Uterus (tissue), 4 donors: ENCODE measurements at places on chromosomes 6 and 20. TPM values are rescaled to one million over a fixed set of nuclear protein-coding genes. Genes with fewer than 3 reads are reported as not detected.

The FAM209B gene
- not detected for total RNA-seq

DNA sequence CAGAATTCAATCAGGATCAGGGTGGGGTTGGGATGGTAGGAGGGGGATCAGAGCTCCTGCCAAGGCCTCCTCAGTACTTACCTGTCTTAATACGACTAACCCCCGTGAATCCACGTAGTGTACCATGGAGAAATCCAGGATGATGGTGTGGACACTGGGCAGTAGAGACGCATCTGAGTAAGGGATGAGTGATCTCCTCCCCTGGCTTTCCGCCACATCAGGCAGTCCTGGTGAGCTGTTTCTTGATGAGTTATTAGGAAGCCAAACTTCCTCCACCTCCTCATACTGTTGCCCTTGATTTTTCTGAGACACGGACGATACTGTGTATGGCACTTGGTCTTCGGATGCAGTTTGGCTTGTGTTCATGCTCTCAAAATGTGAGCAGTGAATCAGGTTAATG lies 34.2 kb upstream of the SRPK1 start:
- no peaks in the 10 kb centered on the region for H3K4me1 ChIP-seq
- no peak for DNase-seq
- H3K36me3 ChIP-seq, result no peaks in the 10 kb centered on the region
- H3K4me3 ChIP-seq, result no peak overlapping the region

- H3K27ac ChIP-seq, result no peak overlapping the region
- no peak overlapping the region for H3K4me3 ChIP-seq
- no peaks in the 10 kb centered on the region for H3K36me3 ChIP-seq
- no peaks in the 10 kb centered on the region for H3K27me3 ChIP-seq
- no peak for DNase-seq
Measured at GRCh38 chr6:3410385-3411360, 46.2 kb downstream of the SLC22A23 start.

GRCh38 chr6:139239064-139239463 lies 52.7 kb downstream of the TXLNB start:
- peak; percentile 29 for DNase-seq
- H3K27ac ChIP-seq, result peak overlapping the region; percentile 25
- no peaks in the 10 kb centered on the region for H3K36me3 ChIP-seq
- no peak overlapping the region for H3K4me3 ChIP-seq

The TGM2 gene
- 269 TPM for total RNA-seq

The UBE2C gene
- total RNA-seq, result not detected

GRCh38 chr20:52847029-52847660 lies 125.0 kb upstream of the TSHZ2 start:
- no peak overlapping the region for H3K4me3 ChIP-seq
- DNase-seq, result no peak
- H3K27ac ChIP-seq, result no peak overlapping the region
- H3K36me3 ChIP-seq, result no peaks in the 10 kb centered on the region

GRCh38 chr6:35300848-35301247 lies 3.2 kb downstream of the DEF6 start:
- no peaks in the 10 kb centered on the region for H3K36me3 ChIP-seq
- H3K4me3 ChIP-seq, result no peak overlapping the region
- DNase-seq, result no peak
- H3K4me1 ChIP-seq, result no peaks in the 10 kb centered on the region
- H3K27me3 ChIP-seq, result no peaks in the 10 kb centered on the region

- no peak for DNase-seq
- no peaks in the 10 kb centered on the region for H3K27me3 ChIP-seq
- no peak overlapping the region for H3K27ac ChIP-seq
- H3K36me3 ChIP-seq, result no peaks in the 10 kb centered on the region
- H3K4me1 ChIP-seq, result no peaks in the 10 kb centered on the region
Measured at GRCh38 chr20:63885264-63886053, 9.5 kb upstream of the DNAJC5 start.

The WFDC12 gene
- not detected for total RNA-seq

The WFDC2 gene
- total RNA-seq, result 18.3 TPM

DNA sequence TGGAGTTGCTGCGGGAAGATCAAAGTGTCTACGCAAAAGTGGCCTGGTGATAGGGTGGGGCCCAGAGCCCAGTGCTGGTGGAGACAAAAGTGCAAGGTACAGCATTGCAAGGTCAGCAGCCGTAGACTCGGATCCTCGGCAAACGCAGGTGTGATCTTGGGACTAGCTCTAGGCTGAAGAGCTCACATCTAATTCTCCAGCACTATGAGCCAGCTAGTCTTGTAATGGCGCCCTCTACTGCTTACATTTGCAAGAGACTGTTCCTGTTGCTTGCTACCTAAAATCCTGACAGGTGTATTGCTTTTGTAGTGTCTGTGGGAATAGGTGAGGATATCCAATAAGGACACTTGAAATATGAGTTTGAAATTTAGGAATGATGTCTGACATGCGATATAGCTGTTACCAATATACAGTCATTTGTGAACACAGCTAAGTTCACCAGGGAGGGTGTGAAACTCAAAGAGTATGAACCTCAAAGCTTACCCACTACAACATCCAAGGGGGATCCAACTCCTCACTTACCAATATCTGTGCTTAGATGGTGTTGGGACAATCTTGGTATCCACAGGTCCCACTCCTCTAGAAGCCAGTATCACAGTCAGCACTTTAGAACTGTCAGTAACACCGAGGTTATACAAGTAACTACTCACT lies 58.4 kb downstream of the PDE7B start:
- DNase-seq, result no peak
- H3K4me1 ChIP-seq, result no peaks in the 10 kb centered on the region
- no peaks in the 10 kb centered on the region for H3K36me3 ChIP-seq
- H3K4me3 ChIP-seq, result no peak overlapping the region
- no peak overlapping the region for H3K27ac ChIP-seq
- no peaks in the 10 kb centered on the region for H3K27me3 ChIP-seq

- no peaks in the 10 kb centered on the region for H3K4me1 ChIP-seq
- H3K27ac ChIP-seq, result peak overlapping the region; percentile 66
- no peaks in the 10 kb centered on the region for H3K36me3 ChIP-seq
Measured at GRCh38 chr6:168649209-168649608, 208.2 kb downstream of the SMOC2 start.

- H3K27ac ChIP-seq, result no peak overlapping the region
- H3K4me3 ChIP-seq, result no peak overlapping the region
- no peak for DNase-seq
- H3K36me3 ChIP-seq, result no peaks in the 10 kb centered on the region
- no peaks in the 10 kb centered on the region for H3K27me3 ChIP-seq
Measured at GRCh38 chr6:151289399-151290007, 49.7 kb downstream of the AKAP12 start.

DNA sequence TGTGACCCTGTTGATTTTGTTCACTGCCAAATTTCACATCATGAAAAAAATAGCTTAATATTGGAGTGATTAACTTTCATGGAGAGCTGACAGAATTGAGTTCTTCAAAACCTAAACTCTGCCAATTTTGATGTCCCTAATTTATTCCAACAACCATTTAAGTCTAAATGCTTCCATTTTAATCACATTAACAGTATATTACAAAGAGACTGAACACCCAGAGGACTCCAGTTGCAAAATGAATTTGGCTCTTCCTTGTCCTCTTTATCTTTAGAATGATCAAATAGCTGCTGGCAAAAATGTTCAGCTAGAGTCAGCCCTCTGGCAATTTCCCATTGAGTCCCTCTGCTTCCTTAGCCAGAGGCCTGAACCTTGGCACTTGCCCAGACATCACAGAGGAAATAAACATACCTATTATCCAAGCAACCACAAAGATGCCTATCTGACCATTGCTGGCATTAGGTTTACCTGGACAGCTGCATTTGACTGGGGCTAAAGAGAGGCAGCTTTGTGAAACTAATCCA lies 299.0 kb upstream of the STXBP5 start:
- H3K27me3 ChIP-seq, result no peaks in the 10 kb centered on the region
- no peak for DNase-seq
- H3K4me1 ChIP-seq, result no peaks in the 10 kb centered on the region
- H3K4me3 ChIP-seq, result no peak overlapping the region
- H3K27ac ChIP-seq, result no peak overlapping the region

GRCh38 chr6:129893640-129894039 lies 32.5 kb upstream of the TMEM244 start:
- H3K36me3 ChIP-seq, result no peaks in the 10 kb centered on the region
- H3K4me1 ChIP-seq, result no peaks in the 10 kb centered on the region
- no peak overlapping the region for H3K27ac ChIP-seq
- DNase-seq, result no peak

GRCh38 chr6:45422503-45423110 lies 44.9 kb upstream of the SUPT3H start:
- peak overlapping the region; percentile 76 for H3K27ac ChIP-seq
- H3K4me3 ChIP-seq, result peak overlapping the region; percentile 35
- H3K36me3 ChIP-seq, result peaks cover 4% of the 10 kb centered on the region
- DNase-seq, result no peak
- H3K27me3 ChIP-seq, result peaks cover 5% of the 10 kb centered on the region

- H3K36me3 ChIP-seq, result no peaks in the 10 kb centered on the region
- H3K4me3 ChIP-seq, result no peak overlapping the region
- H3K27me3 ChIP-seq, result no peaks in the 10 kb centered on the region
- no peaks in the 10 kb centered on the region for H3K4me1 ChIP-seq
Measured at GRCh38 chr6:117396228-117396627, 29.5 kb downstream of the ROS1 start.

DNA sequence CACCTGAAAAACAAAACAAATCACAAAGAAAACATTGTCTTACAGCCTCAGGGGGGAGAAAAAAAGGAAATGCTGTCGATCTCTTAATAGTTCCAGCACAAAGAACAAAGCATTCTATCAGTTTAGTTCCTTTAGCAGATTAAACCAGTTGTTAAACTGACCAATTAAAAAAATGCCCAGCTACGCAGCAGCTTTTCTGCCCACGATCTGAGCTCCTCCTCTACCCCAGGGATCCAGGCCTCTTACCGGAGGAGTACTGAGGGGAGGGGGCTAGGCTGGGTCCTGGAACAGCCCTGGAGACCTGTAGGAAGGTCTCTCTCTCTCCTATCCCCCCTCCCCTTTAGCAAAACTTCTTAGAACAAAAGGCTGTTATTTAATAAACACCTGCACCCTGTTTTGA lies 13.4 kb downstream of the PTK7 start:
- no peaks in the 10 kb centered on the region for H3K36me3 ChIP-seq
- peak overlapping the region; percentile 83 for H3K27ac ChIP-seq
- H3K27me3 ChIP-seq, result no peaks in the 10 kb centered on the region
- DNase-seq, result no peak
- no peaks in the 10 kb centered on the region for H3K4me1 ChIP-seq

The TMEM244 gene
- total RNA-seq, result not detected

- H3K27ac ChIP-seq, result no peak overlapping the region
- H3K36me3 ChIP-seq, result no peaks in the 10 kb centered on the region
- no peaks in the 10 kb centered on the region for H3K27me3 ChIP-seq
Measured at GRCh38 chr6:24356310-24356973, 1.4 kb downstream of the DCDC2 start.

The F13A1 gene
- 4.1 TPM for total RNA-seq

- no peak overlapping the region for H3K4me3 ChIP-seq
- no peak for DNase-seq
- no peaks in the 10 kb centered on the region for H3K27me3 ChIP-seq
- peaks cover 15% of the 10 kb centered on the region for H3K4me1 ChIP-seq
Measured at GRCh38 chr6:6407071-6407741, 86.7 kb upstream of the F13A1 start.

GRCh38 chr6:33166811-33167210 lies 25.5 kb downstream of the COL11A2 start:
- H3K27me3 ChIP-seq, result no peaks in the 10 kb centered on the region
- H3K4me3 ChIP-seq, result no peak overlapping the region
- H3K4me1 ChIP-seq, result no peaks in the 10 kb centered on the region
- no peak for DNase-seq

DNA sequence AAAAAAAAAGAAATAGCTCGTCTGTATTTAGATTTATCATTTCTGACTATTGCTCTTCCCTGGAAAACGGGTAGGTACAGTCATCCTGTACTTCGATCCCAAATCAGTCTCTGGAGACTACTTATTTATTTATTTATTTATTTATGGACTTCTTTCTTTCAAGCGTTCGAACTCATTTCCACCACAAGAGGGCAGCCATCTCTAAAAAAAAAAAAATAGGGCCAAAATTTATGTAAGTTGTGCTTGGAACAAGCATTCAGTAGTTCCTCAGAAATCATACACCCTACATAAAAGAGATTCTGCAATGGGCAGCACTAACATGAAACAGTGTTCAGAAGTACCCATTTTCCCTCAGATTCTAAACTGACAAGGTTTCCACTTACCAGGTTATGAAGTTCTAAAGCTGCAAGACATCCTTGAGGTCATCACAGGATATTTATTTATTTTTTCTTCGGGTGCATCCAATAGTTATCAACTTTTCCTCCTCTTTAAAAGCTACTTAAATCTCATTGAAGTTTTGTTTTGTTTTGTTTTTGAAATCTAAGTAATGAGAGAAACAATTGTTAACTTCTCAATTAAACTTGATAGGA lies 1.9 kb upstream of the BMP2 start:
- no peaks in the 10 kb centered on the region for H3K27me3 ChIP-seq
- H3K27ac ChIP-seq, result no peak overlapping the region
- no peaks in the 10 kb centered on the region for H3K4me1 ChIP-seq
- DNase-seq, result no peak
- H3K36me3 ChIP-seq, result no peaks in the 10 kb centered on the region

The PCSK2 gene
- total RNA-seq, result 1.6 TPM

GRCh38 chr6:51105357-51105756 lies 286.7 kb downstream of the TFAP2B start:
- DNase-seq, result no peak
- no peaks in the 10 kb centered on the region for H3K4me1 ChIP-seq
- no peaks in the 10 kb centered on the region for H3K27me3 ChIP-seq

- H3K4me1 ChIP-seq, result peaks cover 3% of the 10 kb centered on the region
- H3K36me3 ChIP-seq, result no peaks in the 10 kb centered on the region
- no peak overlapping the region for H3K27ac ChIP-seq
- H3K27me3 ChIP-seq, result no peaks in the 10 kb centered on the region
- H3K4me3 ChIP-seq, result no peak overlapping the region
- no peak for DNase-seq
Measured at GRCh38 chr6:149368065-149368464, 32.0 kb upstream of the SUMO4 start.

- H3K27ac ChIP-seq, result no peak overlapping the region
- DNase-seq, result peak; percentile 18
- no peaks in the 10 kb centered on the region for H3K4me1 ChIP-seq
- no peaks in the 10 kb centered on the region for H3K36me3 ChIP-seq
- H3K4me3 ChIP-seq, result no peak overlapping the region
- H3K27me3 ChIP-seq, result no peaks in the 10 kb centered on the region
Measured at GRCh38 chr6:43937236-43938177, 167.5 kb downstream of the VEGFA start.

GRCh38 chr6:16575655-16576054 lies 185.6 kb downstream of the ATXN1 start:
- H3K4me1 ChIP-seq, result no peaks in the 10 kb centered on the region
- no peak for DNase-seq
- no peaks in the 10 kb centered on the region for H3K36me3 ChIP-seq

DNA sequence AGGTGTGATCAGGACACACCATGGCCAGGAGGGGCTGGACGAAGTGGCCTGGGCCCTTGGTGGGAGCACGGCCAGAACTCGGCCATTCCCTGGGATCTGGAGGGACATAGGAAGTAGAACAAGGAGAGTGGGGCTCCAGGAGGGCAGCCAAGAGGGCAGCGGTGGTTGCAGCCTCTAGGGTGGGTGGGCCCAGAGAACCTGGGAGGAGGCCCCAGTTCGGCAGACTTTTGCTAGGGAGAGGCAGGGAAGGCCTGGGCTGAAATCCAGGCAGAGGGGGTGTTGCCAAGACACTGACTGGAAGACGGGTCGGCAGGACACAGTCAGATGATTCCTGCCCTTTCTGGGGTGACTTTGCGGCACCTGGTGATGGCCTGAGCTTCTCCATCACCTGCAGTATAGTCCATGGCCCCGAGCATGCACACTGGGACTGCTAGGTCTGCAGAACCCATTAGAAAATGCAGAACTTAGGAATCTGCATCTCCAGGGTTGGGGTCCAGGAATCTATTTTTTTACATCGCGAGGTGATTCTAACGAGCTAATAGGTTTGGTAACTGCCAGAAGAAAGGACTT lies 224.8 kb downstream of the SYNDIG1 start:
- H3K27ac ChIP-seq, result no peak overlapping the region
- H3K27me3 ChIP-seq, result no peaks in the 10 kb centered on the region
- no peak for DNase-seq
- H3K36me3 ChIP-seq, result no peaks in the 10 kb centered on the region
- no peak overlapping the region for H3K4me3 ChIP-seq

The FGD2 gene
- total RNA-seq, result 12.7 TPM
